ENCODE measurements at places on chromosomes 2 and 18.

GRCh38 chr2:85712336-85712735, 18.2 kb downstream of the GNLY start:
- H3K36me3 ChIP-seq = no peaks in the 10 kb centered on the region
- no peaks in the 10 kb centered on the region for H3K27me3 ChIP-seq
- no peak overlapping the region for H3K27ac ChIP-seq
- DNase-seq = no peak

DNA sequence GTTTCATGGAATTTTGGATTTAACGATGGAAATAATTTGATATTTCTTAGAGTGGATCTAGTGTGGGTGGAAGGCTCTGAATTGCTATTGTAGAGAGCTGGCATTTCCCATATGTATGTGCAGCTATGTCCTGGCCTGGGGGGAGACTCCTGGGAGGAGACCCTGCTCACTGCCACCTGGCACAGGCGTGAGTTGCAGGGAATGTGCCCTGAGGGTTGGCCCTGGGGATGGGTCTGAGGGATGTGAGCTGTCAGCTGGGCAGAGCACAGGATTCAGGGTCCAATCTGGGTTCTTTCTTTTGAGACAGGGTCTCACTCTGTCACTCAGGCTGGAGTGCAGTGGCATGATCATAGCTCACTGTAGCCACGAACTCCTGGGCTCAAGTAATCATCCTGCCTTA, 120.2 kb downstream of the CLIP4 start:
- H3K27me3 ChIP-seq = no peaks in the 10 kb centered on the region
- no peaks in the 10 kb centered on the region for H3K4me1 ChIP-seq
- H3K36me3 ChIP-seq = no peaks in the 10 kb centered on the region

DNA sequence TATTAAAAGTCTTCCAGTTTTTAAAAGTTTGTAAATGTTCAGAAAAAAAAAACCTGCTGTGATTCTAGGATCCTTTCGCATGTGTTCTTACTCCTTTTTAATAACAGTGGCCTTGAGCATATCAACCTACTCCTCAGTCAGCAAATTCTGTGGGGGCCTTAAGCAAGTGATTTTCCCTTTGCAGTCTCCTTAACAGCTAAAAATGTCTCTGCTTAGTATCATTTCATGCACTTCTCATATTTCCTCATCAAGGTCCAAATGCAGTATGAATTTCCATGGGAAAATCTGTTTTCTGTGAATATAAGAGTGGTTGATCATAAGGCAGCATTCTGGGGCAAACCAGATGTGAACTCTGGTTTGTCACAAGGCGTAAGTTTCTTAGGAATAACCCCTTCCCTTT, 2175.1 kb upstream of the PIK3C3 start:
- H3K27me3 ChIP-seq = no peaks in the 10 kb centered on the region
- no peak overlapping the region for H3K27ac ChIP-seq
- H3K4me3 ChIP-seq = no peak overlapping the region
- no peak for DNase-seq
- no peaks in the 10 kb centered on the region for H3K36me3 ChIP-seq

GRCh38 chr2:8312861-8313830, 368.7 kb upstream of the ID2 start:
- peaks cover 64% of the 10 kb centered on the region for H3K4me1 ChIP-seq

GRCh38 chr2:129673234-129673633, 306.2 kb upstream of the RAB6C start:
- no peaks in the 10 kb centered on the region for H3K4me1 ChIP-seq
- DNase-seq = no peak
- no peak overlapping the region for H3K27ac ChIP-seq

- H3K4me3 ChIP-seq = peak overlapping the region; percentile 99
- H3K27me3 ChIP-seq = no peaks in the 10 kb centered on the region
- H3K4me1 ChIP-seq = peaks cover 23% of the 10 kb centered on the region
- peak overlapping the region; percentile 89 for H3K27ac ChIP-seq
- H3K36me3 ChIP-seq = peaks cover 4% of the 10 kb centered on the region
Measured at GRCh38 chr2:68466361-68466777, 725 bp downstream of the FBXO48 start.

DNA sequence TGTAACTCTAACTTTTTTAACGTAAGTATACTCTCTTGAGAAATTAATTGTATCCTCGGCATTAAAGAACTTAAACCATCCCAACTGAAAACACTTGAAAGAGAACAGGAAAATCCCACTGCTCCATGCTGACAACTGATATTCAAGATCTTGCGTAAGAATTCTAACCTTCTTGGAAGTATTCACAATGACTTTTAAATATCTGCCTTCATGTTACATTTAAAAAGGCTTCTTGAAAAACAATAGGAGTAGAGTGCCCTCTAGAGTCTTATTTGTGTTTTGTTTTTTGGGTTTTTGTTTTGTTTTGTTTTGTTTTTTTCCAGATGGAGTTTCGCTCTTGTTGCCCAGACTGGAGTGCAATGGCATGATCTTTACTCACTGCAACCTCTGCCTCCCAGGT, 65.4 kb upstream of the DNAJC10 start:
- no peak overlapping the region for H3K27ac ChIP-seq
- no peaks in the 10 kb centered on the region for H3K4me1 ChIP-seq
- no peak for DNase-seq
- no peaks in the 10 kb centered on the region for H3K27me3 ChIP-seq
- H3K36me3 ChIP-seq = no peaks in the 10 kb centered on the region

- H3K27ac ChIP-seq = peak overlapping the region; percentile 95
- H3K27me3 ChIP-seq = no peaks in the 10 kb centered on the region
- H3K4me1 ChIP-seq = peaks cover 21% of the 10 kb centered on the region
Measured at GRCh38 chr18:79399275-79400081, 3.7 kb downstream of the NFATC1 start.

DNA sequence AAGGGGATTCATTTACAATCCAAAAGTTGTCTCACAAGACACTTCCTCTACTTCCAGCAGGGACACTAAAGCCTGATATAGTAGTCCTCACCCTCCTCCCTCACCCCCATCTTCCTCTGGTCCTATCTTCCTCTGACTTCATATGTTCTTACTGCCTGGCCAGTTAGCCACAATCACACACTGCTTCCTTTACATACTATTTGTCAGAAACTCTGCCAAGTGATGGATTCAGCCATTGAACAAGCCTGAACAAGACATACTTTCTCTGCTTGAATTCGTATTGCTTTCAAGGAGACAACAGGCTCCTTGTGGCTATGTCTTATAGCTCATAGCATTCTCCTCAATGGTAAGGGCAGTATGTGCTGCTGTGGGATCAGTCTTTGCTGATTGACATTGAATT, 672.2 kb downstream of the BCL11A start:
- H3K27ac ChIP-seq = no peak overlapping the region
- H3K27me3 ChIP-seq = no peaks in the 10 kb centered on the region
- DNase-seq = no peak
- H3K36me3 ChIP-seq = no peaks in the 10 kb centered on the region
- H3K4me1 ChIP-seq = peaks cover 11% of the 10 kb centered on the region

DNA sequence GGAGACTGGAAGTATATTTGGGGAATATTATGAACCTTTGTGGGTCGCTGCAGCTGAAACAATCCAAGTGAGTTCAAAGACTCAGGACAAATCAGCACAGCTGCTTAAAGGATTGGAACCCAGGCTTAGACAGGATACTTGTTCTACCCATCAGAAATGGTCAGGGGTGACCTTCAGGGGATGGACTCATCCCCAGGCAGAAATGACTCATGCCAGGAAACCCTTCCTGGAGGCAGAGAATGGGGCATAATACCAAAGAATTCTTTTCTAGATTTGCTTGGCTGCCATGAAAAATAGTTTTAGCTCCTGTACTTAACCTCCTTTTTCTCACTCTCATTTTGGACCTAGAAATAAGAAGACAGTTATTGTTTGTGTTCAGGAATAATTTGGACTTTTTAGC, 425.5 kb downstream of the TSN start:
- H3K36me3 ChIP-seq = no peaks in the 10 kb centered on the region
- H3K27ac ChIP-seq = no peak overlapping the region
- no peak overlapping the region for H3K4me3 ChIP-seq
- H3K4me1 ChIP-seq = no peaks in the 10 kb centered on the region

- no peak for DNase-seq
- no peak overlapping the region for H3K4me3 ChIP-seq
- no peak overlapping the region for H3K27ac ChIP-seq
- H3K27me3 ChIP-seq = no peaks in the 10 kb centered on the region
- no peaks in the 10 kb centered on the region for H3K36me3 ChIP-seq
- H3K4me1 ChIP-seq = no peaks in the 10 kb centered on the region
Measured at GRCh38 chr2:234157817-234158588, 107.5 kb downstream of the SPP2 start.

GRCh38 chr2:119311371-119311770, 55.3 kb downstream of the C2orf76 start:
- no peaks in the 10 kb centered on the region for H3K36me3 ChIP-seq
- DNase-seq = no peak
- no peaks in the 10 kb centered on the region for H3K4me1 ChIP-seq
- no peak overlapping the region for H3K27ac ChIP-seq
- H3K27me3 ChIP-seq = no peaks in the 10 kb centered on the region

DNA sequence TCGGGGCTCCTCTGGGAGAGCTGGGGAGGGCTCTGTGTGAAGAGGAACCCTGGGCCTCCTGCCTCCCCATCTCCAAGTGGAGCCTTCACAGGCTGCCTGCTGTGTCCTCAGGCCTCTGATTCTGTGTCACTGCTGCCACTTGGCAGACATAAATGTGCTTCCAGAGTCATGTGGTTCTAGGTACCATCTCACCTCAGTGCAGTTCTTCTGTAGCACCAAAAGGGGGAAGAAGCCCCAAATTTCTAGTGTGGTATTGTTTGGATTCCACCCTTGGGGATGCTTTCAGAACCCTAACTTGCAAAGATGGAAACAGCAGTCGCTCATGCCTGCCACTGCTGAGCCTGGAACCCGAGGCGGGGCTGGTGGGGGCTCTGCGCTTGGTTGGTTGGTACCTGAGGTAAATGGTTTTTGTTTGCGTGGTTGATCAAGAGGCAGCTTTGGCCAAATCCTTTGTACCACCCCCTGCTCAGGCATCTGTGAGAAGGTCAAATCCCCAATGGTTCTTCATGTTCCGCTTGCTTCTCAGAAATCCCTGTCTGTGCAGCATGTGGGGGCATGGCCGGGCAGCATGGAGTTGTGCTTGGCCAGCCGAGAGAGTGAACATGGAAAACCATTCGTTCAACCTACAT, 27.5 kb downstream of the COA5 start:
- no peaks in the 10 kb centered on the region for H3K27me3 ChIP-seq
- H3K27ac ChIP-seq = no peak overlapping the region
- H3K36me3 ChIP-seq = no peaks in the 10 kb centered on the region

DNA sequence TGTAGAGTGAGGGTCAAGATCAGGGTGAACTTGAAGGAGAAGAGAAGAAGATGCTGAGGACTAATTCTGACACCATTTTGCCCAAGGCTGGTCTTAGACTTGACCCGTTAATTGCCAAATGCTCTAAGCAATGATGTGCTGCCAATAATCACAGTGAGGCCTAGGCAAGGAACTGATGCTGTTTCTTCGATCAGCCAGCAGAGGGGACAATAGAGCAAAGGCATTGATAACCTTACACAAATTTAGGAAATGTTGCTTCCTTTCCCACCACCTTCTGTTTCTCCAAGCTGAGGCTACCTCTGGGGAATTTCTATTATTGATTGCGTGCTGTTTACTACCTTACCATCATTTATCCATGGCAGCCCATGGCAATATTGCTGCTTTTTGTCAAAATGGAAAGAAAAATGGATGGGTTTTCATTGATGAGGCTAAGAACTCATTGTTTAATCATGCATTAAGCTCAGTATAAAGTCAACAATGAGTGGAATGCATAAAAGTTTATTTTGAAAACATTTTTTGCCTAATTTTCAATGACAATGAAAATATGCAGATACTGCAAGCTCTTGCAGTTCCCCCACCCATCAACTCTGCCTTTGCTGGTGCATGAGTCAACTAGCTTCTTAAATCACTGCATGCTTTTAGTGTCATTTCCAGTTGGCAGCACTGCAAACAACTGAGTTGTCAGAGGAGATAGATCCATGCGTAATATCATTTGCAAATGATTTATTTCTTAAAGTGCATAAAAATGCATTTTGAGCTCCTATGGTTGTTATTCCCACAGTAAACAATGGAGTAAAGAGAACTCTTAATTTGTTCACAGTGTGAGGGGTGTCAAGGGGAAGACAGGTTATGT, 116.4 kb upstream of the NYAP2 start:
- no peak overlapping the region for H3K27ac ChIP-seq
- peak; percentile 29 for DNase-seq
- no peak overlapping the region for H3K4me3 ChIP-seq
- H3K4me1 ChIP-seq = no peaks in the 10 kb centered on the region
- H3K36me3 ChIP-seq = no peaks in the 10 kb centered on the region

DNA sequence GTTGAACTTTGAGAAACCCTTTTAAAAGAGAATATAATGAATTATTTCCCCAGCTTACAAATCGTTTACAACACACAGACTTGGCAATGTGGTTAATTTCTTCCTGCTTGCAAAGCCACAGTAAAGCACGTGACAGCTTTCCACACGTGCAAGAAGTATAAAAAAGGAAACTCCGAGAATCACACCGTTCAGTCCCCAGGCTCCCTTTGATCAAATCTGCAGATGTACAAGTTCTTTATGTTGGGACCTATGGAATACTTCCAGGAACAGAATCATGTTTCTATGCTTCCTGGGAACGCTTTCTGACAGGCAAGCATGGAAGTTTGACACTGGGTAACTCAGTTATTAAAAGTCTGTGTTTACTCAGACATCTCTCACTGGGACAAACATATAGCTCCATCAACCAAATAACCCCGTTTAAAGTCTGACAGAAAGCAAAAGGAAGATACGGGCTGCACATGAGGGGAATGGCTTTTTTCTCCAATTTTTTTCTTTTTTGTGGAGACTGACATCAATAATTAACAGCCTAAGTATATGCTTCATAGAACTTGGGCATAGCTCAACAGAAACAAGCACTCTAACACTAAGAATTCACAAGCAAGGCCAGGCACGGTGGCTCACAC, 134.8 kb downstream of the EIPR1 start:
- H3K4me3 ChIP-seq = peak overlapping the region; percentile 12
- H3K4me1 ChIP-seq = peaks cover 59% of the 10 kb centered on the region
- H3K27ac ChIP-seq = peak overlapping the region; percentile 69
- DNase-seq = peak; percentile 64
- H3K27me3 ChIP-seq = no peaks in the 10 kb centered on the region

DNA sequence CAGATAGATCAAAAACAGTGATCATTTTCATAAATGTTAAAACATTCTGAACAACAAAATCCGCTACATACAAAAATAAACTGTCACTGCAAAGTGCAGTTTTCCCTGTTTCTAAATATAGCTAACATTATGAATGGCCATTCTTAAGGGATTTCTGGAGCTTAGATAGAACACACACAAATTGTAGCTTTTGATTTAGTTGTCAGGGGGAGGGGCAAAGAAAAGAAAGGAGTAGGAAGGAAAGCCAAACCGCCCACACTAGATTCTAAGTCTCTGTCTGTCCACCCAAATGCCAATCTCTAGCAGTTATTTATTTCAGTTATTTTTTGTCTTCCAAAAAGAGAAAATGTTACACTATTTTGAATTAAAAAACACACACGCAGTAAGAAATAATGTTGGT, 182.4 kb downstream of the CDH2 start:
- H3K36me3 ChIP-seq = no peaks in the 10 kb centered on the region
- no peak overlapping the region for H3K27ac ChIP-seq
- no peaks in the 10 kb centered on the region for H3K27me3 ChIP-seq
- H3K4me3 ChIP-seq = no peak overlapping the region
- no peak for DNase-seq

- H3K4me1 ChIP-seq = no peaks in the 10 kb centered on the region
- H3K27me3 ChIP-seq = no peaks in the 10 kb centered on the region
- H3K4me3 ChIP-seq = no peak overlapping the region
Measured at GRCh38 chr2:205657579-205657978, 24.7 kb upstream of the NRP2 start.

Data from naive thymus-derived CD4-positive, alpha-beta T cell (primary cell).